ENCODE measurements at places on chromosomes 3 and 15.

DNA sequence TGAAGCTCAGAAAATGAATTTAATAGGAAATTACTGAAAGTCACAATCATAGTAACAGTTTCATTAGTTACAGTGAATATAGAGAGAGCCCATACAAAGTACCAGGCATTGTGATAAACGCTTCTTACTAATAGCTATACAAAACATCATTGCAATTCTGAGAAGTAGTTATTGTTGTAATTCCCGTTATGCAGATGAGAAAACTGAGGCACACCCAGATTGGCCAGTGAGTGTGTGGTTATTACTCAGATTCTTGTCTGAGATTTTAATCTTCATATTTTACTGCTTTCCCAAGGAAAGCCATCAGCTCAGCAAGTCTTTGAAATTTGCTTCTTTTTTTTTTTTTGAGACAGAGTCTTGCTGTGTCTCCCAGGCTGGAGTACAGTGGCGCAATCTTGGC is 14.3 kb downstream of the FLNB start:
- no peak for DNase-seq

DNA sequence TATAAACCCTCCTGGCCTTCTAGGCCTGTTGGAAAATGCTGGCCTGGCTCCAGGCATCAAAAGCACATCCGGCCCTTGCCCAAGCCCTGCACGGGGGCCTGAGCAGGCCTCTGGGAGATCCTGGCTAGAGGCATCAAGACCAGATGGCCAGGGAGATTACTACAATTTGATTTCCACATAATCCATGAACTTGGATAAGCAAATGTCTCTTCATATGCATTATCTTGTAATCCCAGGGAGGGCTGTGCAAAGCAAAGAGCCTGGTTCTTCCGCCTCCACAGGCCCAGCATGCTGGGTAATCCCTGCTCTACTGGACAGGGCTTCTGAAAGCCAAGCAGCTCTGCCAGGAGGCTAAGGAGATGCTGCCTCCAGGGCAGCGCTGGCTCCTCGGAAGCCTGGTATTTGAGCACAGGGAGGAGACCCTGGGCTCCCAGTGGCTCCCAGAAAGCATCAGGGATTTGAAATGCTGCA is 18.2 kb downstream of the MRPL46 start:
- no peak for DNase-seq

GRCh38 chr3:178827285-178827856 is 244.2 kb downstream of the ZMAT3 start:
- no peak for DNase-seq

DNA sequence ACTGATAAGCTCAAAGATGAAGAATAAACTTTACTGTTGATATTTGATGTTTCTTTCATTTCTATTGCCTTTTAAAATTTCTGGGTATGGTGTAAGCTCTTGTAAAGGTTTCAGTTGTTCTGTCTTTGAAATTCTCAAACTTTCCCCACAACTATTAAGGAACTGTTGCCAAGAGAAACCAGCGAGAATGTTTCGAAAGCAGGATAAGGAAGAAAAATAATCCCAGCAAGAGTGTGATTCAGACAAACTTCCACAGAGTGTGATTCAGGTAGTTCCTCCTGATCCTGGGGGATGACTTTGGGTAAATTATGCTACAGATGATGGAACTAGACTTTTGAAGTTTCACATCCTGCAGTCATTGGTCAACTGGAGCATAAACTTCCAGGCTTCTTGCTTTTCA is 632.0 kb downstream of the NSUN3 start:
- DNase-seq = no peak

GRCh38 chr3:166527325-166527724 is 690.1 kb upstream of the BCHE start:
- no peak for DNase-seq

- DNase-seq = no peak
Observed at GRCh38 chr3:128603811-128604775, 46.5 kb downstream of the RPN1 start.
